ENCODE measurements at places on chromosomes 7 and 10. TPM values are rescaled to one million over a fixed set of nuclear protein-coding genes. Genes with fewer than 3 reads are reported as not detected.

GRCh38 chr7:149214020-149214720, 18.8 kb downstream of the ZNF282 start:
- no peak for DNase-seq

DNA sequence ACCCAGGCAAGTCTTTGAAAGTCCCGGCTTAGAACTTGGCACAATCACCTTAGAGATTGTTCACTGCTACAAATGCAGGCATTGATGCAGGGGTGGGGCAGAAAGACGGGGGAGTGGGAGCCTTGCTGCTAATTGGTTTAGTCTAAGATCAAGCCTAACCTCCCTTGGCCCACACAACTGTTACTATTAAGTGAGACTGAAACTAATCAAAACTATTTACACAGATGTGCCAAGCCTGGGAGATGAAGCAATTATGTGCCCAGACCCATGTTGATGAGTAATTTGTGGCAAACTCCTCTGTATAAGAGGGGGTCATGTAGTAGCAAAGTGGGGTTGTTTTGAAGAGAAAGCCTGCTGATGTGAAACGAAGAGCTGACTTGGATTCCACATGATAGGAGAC, 178.2 kb upstream of the ITGB1 start:
- DNase-seq = no peak

The LRRC17 gene
- total RNA-seq = 1.0 TPM

DNA sequence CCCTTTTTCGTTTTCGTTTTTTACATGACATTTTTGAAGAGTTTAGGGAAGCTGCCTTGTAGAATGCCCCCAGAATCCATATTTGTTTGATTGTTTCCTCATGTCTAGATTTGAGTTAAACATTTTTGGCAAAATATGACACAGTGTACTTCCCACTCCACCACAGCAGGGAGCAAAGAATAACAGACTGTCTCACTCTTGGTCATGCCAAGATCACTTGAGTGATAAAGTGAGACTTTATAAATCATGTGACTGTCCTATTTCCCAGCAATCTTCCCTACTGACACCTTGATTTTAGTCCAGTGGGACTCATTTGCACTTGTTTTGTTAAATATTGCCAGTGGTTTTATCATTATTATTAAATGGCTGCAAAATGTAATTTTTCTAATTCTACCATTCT, 44.4 kb upstream of the USP6NL start:
- no peak for DNase-seq

Measured in Right ventricle myocardium superior (tissue), 1 donor.